Vagina (tissue), 2 donors: ENCODE measurements at places on chromosomes 16 and 17.

GRCh38 chr17:37828651-37829124 lies 83.8 kb upstream of the HNF1B start:
- DNase-seq: no peak

DNA sequence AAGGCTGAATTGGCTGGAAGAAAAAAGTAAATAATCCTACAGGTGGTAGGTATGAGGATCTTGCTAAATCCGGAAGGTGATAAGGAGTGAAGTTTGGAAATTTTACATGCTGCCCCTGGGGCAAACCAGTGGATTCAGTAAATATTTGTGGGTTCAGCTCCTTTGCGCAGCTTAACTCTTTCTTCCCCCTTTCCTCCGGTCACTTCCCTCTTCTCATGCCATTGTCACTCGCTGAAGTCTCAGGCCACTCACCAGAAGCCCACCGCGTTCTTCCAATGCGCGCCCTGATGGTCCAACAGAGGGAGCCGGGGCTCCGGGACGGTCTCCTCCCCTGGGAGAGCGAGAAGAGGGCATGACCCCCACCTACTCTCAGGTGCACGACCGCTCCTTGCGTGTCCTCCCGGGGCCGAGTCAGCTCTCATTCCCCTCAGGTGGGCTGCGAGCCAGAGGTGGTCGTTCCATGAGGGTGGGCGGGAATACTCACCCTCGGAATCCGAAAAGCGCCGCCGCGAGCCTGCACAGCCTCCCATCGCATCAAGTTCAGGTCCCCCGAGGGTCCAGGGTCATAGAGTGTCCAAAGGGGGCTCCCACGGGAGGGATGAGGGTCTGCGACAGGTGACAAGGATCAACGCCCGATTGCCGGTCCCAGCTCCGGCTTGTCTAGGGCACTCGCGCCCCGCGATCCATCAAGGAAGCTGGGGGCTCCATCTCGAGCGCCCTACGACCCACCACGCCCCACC lies 474 bp downstream of the CLN3 start:
- DNase-seq: peak; percentile 91

DNA sequence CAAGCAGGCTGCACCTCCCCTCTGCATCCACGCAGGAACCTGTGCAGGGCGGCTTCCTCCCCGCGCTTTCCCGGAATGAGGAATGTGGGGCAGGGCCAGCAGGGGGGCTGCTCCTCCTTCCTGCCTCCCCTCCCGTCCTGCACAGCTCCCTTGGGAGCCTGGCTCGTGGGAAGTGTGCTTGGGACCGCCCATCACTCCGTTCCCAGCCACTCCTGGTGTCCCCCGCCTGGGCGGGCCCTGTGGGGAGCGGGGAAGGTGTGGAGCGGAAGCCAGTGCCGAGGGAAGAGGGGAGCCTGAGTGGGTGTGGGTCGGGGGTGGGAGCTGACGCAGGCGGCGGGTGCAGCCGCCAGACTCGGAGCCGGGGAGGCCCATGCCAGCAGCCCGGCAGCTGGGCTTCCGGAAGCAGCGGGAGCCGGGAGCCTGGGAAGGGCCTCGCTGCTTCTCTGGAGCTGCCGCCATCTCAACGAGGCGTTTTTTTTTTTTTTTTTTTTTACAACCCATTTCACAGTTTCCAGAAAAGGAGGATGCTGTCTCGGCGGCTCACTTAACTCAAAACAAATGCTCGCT lies 24.1 kb downstream of the BAHCC1 start:
- DNase-seq: no peak

DNA sequence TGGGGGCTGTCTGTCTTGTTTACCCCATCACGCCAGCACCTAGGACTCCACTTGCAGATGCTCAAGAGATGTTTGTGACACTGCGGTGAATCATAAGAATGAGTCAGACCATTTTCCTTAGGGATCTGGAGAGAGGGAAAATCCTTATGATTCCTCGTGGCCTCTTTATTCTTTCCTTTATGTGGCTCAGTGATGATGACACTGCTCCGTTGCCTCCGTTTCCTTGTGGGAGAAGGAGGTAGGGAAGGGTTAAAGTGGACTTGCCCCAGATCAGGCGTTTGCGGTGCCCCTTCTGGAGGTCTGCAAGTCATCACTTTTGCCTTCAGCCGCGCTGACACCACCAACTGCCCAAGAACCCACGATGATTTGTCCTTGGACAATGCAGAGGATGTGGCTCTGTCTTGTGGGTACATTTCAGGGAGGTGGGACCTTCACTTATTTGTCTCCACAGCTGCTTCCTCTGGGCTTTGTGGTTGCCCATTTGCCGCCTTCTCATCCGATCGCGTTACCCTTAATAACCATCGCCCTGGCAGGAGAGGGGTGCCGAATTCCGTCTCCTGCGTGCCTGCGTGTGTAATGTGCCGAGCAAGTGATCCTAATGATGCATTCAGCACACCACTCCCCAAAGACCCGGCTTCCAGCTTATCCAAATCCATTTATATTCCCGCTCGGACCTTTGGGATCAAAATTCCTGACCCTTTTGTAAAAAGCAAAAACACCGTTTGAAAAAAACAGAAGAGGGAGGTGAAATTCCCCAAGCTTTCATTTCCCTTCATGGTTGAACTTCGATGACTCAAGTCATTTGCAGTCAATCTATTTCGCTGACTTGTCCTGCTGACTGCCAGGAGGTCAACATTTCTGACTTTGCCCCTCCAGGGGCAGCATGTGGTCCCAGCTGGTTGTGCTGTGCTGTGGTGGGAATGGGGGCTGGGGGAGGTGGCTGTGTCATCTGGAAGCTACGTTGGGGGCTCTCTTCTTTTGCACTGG lies 87.2 kb upstream of the IRX3 start:
- DNase-seq: no peak

- no peak for DNase-seq
Observed at GRCh38 chr17:62933501-62934385, 32.3 kb upstream of the TANC2 start.

GRCh38 chr17:73166731-73167581 lies 2.1 kb downstream of the SSTR2 start:
- DNase-seq: no peak

GRCh38 chr16:610513-611381 lies 20.0 kb upstream of the WFIKKN1 start:
- DNase-seq: no peak

DNA sequence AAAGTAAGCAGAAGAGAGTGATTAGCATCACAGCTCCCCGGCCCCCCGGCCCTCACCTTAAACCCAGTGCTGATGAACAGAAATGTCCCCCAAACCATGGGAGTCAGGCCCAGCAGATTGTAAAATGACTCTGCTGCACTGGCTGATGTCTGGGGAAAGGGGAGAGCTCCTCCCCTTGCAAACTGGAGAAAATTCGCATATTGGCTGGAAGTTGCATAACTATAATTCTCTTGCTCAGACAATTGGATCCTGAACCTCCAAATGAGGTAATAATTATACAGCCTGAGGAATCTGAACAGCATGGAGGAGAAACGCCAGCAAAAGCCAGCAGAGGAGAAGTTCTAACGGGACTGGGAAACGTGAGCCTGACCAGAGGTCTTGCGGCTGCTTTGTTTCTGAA lies 109.7 kb downstream of the C16orf95 start:
- no peak for DNase-seq

DNA sequence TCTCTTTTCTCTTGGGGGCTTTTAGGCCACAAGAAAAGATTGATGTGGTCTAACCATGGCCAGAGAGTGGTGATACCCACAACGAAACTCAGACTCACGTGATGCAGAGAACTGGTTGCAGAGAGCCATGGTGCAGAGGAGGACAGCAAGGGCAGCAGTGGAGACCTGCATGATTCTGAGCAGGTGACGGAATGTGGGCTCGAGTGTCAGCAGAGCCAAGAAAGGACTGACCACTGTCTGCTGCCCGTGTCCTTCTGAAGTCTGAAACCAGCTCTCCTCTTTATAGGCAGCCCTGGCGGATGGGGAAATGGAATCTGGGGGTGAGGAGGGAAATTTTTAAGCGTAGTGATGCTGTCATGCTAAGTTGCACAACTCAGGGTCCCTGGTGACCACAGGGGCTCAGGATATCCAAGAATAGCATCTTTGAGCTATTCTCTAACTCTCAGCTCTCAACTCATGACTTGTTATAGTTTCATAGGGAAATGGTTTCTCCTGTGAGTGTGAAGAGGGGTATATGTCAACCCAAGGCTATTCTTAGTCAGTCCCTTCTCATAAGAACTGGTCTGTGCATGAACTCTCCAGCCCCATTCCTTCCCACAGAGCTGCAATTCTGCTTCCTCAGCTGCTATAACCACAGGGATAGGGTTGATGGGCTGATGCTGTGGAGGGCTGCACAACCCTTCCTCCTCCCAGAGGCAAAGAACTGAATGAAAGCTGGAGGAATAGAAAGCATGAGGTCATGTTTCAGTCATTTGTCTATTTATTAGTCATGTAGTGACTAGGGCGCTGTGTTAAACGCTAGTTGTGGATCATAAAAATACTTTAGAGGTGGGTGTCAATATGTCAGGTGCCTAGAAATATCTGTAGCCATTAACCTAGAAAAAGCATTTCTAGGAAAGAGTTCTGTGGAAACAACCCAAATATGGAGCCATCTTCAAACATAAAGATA lies at the start of gene CCL3:
TSS of gene CCL3 (minus strand) at position 256 of the 949 bp plus-strand sequence. CDS start at position 171, 85 bp downstream.
- no peak for DNase-seq

DNA sequence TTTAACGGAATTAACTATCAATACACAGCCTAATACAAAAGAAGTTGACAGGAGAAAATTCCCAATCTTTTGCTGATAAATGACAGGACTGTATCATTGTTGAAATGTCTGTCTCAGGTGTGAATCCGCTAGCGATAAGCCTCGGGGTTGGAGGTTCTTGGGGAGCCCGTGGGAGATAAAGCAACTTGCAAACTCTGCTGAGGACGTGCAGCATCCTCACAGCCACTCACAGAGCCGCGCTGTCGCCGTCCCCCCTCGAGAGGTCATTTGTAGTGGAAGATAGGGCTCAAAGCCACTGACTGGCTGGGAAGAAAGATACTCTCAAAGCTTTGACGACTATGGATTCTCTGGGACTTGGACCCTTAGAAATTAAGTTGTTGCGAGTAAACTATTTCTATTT lies 17.0 kb downstream of the MAP1LC3B start:
- no peak for DNase-seq

- DNase-seq: no peak
Observed at GRCh38 chr16:51898872-51899271, 648.1 kb downstream of the TOX3 start.

DNA sequence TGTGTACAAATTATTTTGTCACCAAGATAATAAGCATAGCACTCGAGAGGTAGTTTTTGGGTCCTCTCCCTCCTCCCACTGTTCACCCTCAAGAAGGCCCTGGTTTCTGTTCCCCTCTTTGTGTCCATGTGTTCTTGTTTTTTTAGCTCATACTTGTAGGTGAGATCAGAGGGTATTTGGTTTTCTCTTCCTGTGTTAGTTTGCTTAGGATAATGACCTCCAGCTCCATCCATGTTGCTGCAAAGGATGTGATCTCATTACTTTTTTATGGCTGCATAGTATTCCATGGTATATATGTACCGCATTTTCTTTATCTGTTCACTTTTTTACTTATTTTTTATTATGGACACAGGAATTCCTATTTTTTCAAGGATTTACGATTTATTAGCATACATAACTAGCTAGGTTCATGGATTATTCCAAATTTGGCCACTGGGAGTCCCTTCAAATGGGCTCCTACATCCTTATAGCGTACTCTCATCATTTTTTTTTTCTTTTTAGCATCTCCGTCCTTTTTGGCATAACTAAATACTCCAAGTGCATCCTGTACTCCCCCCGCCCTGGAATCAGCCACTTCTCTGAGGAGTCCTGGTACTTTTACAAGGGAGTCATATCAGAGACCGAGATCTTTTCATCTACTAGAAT lies 7.3 kb downstream of the TADA2A start:
- DNase-seq: no peak

GRCh38 chr17:43559161-43559816 lies 13.1 kb upstream of the ETV4 start:
- DNase-seq: no peak

DNA sequence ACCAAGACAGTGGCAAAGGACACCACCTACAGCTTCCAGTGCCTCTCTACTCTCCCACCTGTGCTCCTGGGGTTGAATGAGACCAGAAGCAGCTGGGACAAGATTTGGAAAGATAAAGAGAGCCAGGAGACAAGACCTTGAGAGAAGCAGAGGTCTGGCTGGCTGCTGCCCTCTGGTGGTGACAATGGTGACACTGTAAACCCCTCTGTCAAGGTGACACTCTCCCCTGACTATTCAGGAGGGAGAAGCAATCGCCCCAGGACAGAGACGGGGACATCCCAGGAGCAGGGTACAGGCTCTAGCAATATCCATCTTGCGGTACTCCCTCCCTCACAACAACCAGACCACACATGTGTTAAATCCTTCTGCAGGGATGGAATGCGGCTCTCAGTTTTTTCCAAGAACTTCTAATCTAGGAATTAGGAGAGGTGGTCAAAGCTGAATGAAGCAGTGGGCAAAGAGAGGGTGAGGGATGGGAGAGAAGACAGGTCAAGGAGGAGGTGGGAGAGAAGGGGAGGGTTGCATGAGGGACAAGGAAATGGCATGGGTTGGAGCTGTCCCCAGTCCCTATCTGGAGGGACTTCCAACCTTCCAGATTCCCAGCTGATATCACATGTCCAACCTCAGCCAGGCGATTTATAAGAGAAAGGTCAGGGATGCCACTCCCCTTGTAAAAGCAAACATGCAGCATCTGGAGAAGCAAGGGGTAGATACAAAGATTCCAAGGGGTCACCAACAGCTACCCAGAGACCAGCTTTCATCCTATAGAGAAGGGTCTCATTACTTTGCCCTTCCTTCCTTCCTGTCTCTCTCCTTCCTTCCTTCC lies 2.9 kb downstream of the PHOSPHO1 start:
- DNase-seq: no peak

DNA sequence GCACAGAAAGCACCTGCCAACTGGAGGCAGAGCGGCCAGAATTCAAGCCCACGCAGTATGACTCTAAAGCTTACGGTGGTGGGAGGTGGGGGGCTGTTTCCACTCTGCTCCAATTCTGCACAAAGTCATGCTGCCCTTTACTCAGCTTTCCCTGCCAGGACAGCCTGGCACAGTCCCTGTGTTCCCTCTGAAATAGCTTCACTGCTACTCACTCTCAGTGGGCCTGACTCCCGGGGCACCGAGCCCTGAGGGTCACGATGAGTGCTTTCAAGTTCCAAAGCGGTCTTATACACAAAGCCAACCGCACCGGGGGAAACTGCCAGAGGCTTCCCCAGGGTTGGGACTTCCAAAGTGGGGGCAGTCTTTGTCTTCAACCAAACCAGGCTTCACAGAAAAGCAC lies 306.1 kb upstream of the XYLT1 start:
- no peak for DNase-seq

- DNase-seq: no peak
Observed at GRCh38 chr17:41013181-41013580, 4.3 kb upstream of the KRTAP3-1 start.

- DNase-seq: peak; percentile 81
Observed at GRCh38 chr16:68074850-68075555, 10.2 kb upstream of the NFATC3 start.
